ENCODE measurements at places on chromosomes 2 and 18. TPM values are rescaled to one million over a fixed set of nuclear protein-coding genes. Genes with fewer than 3 reads are reported as not detected.

The SPIRE1 gene
- total RNA-seq: 104 TPM

The HOXD1 gene
- total RNA-seq: not detected

The CKAP2L gene
- 2.0 TPM for total RNA-seq

The BOD1L2 gene
- not detected for total RNA-seq

The CNTNAP5 gene
- 30.6 TPM for total RNA-seq

The DIPK1C gene
- 4.9 TPM for total RNA-seq

The CCDC142 gene
- 33.0 TPM for total RNA-seq

The ITPRID2 gene
- total RNA-seq: 31.4 TPM

The FBLN7 gene
- 0.41 TPM for total RNA-seq

The MC5R gene
- total RNA-seq: 2.9 TPM

The DSEL gene
- 51.4 TPM for total RNA-seq

Data from frontal cortex (tissue), 4 donors.